ENCODE measurements at places on chromosomes 13 and 19.

DNA sequence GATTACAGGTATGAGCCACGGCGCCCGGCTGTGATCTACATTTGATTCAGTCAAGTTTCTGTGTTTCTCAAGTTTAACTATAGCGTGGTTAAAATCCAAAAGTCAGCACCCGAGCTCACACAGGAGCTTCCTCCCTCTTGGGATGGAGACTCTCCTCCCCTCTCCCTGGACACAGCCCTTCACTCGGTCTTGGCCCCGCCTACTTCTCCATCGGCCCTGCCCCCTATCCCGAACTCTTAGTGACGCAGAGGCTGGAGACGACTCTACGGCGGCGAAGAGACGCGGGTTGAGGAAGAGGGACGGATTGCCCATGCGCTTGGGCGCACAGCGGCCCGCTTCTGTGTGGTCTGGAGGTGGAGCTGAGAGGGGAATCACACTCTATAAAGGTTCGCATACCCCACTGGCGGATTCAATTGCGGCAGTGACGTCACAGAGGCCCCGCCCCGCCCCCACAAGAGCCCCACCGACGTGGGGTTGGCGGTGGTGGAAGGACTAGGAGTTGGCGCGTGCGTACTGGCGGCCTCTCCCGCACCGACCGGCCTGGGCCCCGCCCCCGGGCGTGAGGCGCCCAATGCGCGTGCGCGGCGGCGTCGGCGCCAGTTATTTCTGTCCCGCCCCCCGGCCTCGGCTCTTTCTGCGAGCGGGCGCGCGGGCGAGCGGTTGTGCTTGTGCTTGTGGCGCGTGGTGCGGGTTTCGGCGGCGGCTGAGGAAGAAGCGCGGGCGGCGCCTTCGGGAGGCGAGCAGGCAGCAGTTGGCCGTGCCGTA is at the start of gene TRIM28:
Gene TRIM28, plus strand, starts transcription at position 239 of the 765 bp plus-strand sequence. CDS start 694 bp downstream, outside the sequence.
- DNase-seq: peak; percentile 99

DNA sequence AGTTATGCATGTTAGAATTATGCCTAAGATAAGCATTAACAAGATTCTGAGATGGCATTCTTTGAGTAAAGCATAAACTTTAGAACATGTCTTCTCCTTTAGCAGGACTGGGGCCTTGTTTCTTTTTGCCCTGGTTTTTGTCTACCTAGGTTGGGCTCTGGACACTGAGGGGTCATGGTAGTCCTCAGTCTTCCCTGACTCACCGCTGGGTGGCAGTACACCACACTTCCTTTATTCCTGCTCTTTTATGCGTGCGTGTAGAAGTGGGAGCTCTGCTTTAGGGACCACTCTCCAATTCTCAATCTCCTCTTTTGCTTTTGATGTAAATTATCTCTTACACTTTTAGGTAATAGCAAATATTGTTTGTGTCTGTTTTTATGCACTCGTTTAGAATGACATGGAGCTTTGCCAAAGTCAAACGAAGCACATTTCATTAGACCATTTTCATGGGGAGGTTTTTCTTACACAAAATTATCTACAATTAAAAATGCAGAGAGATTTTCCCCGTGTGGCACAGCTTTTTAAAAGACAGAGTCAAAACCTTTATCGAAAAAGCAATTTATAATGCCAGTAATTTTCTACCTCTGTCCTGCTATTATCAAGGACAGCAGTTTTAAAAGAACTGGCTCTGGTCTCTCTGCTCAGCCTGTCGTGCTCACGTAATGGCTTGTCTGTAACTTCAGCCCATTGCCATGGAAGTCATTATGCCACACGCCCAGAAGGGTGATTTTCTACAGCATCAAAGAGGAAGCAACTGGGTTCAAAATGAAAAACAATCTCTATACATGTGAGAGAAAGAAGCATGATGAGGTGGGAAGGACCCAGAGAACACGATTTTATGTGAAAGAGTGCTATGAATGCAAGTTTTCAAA is 413.9 kb downstream of the COG6 start:
- DNase-seq: peak; percentile 76

DNA sequence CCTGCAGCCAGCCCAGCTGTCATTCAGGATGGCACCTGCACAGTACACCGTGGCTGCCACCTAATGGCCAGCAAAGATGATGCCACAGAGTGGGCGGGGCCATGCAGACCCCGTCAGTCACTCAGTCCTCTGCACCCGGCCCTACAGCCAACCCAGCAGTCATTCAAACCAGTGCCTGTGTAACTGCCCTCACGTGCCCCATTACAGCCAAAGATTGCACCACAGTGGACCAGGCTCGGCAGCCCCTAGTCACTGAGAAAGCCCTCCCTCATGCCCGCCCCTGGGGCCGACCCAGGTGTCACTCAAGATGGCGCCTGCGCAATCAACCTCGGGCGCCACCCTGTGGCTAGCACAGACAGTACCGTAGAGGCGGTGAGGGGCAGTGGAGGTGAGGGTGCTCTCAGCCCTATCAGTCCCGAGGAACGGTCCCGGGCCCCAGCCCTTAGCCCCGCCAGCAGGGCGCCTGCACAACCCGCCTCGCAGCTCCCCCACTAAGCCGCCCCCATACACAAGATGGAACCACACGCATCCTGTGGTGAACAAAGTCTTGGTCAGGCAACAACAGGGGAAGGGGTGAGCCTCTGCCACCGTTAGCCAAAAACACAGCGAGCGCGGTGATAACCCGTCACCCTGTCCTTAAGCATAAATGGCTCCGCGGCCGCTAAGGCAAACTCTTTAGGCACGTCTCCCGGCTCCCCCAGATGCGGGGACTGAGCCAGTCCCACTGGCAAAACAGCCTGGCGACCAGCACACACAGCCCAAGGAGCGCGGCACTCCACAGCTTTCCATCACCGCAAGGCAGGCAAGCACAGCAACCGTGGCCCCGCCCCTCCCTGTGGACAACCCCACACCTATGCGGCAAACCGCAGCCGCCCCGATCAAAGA is 2.3 kb downstream of the PEG3 start:
- DNase-seq: no peak

DNA sequence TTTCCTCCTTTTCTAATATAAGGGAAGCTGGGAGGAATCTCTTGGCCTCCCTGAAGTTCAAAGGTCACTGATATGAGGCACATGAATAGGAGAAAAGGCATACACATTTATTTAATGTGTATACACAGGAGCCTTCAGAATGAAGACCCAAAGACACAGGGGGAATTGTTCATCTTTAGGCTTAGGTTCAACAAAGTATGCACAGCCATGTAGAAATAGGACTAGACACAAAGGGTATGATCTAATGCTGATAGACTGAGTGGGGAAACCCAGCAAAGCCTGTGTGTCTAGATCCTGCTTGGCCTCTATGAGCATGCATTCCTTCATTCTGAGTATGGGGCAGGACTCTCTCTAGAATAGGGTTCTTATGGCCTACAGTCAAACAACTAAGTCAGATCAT is 177.1 kb upstream of the RFC3 start:
- DNase-seq: no peak

- DNase-seq: peak; percentile 22
Measured at GRCh38 chr13:31234729-31235128, 35.0 kb downstream of the B3GLCT start.

DNA sequence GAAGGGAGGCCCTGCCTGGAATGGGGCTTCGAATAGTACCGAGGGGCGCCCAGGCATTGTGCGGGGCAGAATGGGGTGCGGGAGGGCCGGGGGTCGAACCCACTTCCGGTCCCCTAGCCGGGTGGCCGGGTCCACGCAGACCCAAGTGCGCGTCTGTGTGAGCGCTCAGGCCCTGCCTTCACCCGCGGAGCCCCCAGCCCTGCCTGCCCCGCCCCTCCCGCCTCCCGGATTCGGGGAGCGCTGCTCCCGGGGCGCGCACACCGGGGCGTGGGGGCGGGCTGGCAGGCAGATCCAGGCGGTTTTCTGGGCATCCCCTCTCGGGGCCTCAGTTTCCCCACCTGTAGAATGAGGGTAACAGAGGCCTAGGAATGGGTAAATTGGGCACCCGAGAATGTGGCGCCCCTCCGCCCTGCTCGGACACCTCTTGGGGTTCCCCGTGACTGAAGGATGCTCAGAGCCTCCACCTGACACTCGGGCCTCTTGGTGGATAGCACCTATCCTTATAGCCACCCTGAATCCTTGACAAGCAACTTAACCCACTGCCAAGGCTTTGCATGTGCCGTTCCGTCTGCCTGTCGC is 682 bp downstream of the PIK3R2 start:
- DNase-seq: peak; percentile 28

DNA sequence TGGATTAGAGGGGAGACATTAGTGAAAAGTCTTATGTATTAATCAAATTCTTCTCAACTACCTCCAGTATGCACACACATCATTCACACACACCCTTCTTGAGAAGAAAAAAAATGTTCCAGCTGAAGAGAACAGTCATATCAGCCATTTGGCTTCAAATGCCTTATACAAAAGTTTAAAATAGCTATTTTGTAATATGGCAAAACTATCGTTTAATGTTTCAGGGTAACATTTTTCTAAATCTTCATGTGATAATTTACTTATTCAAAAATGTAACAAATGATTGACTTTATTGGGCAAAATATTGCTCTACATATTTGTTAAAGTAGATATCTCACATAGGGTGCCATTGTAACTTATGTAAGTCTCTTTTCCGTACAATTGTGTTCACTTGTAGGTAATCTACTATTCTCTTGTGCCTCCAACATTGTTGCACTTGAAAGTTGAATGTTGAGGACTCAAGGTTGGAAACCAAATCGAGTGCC is 13.6 kb downstream of the ZIC2 start:
- no peak for DNase-seq

GRCh38 chr13:38301236-38301635 is 48.4 kb upstream of the UFM1 start:
- DNase-seq: no peak

GRCh38 chr19:50406156-50406820 is 12.4 kb upstream of the SPIB start:
- no peak for DNase-seq

DNA sequence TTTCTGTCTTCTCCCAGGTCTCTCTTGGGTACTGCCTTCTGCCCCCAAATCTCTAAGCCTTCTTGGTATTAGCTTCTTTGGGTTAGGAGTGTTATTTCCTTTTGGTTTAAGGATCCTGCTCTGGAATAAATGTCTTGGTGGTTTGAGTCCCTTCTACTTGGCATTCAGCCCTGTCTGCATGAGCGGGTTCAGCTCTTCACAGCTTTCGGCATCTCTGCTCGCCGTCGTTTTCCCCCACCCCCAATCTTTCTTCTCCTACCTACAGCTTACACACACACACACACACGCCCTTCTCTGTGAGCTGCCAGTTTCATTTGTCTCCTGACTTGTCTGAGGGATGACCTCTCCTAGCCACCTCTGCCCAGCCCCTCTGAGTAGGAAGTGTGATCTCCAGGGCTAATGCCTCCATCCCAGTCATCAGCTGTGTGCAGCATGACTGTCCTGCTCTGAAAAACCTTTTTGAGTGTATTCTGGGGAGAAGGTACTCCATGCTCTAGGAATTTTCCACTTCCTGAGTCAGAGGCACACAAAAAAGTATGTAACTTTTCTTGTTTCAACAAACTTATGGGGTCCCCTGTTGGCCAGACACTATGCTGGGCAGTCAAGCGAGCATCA is 4.7 kb downstream of the CNOT3 start:
- DNase-seq: no peak

- no peak for DNase-seq
Measured at GRCh38 chr13:73521290-73521624, 462.5 kb downstream of the KLF5 start.

DNA sequence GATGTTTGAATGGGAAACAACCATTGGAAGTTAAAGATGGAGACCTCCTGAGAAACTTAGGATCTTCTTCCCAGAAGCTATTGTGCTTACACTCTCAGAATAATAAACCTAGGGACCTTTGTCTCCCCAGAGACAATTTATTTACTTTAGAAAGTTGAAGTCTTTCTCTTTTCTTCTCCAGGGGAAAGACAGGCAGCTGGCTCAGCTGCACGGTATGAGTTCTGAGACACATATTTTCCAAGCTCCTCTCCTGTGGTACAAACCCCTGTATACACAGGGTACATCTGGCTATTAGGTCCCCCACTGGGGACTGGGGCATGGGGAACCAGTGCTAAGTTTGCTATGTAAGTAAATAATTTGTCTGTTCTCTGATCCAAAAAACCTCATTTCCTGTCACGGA is 67.5 kb upstream of the POSTN start:
- no peak for DNase-seq

- peak; percentile 44 for DNase-seq
Measured at GRCh38 chr19:49746206-49746958, 16.7 kb downstream of the TSKS start.

DNA sequence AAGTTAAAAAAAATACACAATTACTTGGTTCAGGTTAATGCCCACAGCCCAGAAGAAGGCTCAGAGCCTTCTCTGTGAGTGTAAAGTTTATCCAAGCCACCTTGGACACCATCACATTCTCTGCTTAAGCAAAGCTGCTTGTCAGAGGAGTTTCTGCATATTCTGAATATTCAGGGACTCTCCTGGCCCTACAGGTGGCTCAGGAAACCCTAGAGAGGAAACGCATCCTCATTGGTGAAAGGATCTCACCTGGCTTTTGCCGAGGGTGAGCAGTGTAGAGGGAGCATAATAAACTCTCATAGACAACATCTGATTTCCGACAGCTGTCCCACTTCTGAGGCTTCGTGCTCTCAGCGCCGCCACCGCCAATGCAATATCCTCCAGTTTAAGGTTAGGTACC is 239.9 kb upstream of the TSHZ3 start:
- DNase-seq: no peak
